HS-27A (cell line): ENCODE measurements at places on chromosomes 6 and 20.

DNA sequence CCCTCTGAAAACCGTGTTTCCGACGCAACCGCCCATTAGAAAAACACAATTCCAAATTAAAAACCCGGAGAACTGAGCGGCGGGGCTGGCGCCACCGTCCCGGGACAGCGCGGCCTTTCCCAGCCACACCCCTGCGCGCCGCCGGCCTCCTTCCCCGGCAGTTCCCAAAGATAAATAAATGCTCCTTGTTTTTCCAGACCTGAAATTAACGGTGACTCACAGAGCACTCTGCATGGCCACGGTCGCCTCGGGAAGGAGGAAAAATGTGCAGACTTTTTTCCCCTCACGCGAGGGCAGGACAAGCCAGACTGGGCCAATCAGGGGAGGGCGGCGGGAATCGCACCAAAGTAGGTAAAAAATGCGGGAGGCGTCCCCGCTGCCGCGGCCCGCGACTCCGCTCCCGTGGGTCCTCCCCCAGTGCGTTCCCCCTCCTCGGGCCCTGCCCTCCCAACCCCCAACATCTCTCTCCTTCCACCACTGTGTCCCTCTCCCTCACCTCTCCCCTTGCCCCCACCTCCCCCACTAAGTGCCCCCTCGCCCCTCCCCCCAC, 828 bp upstream of the DSTN start:
- DNase-seq: peak; percentile 98

GRCh38 chr20:63553251-63553932, 567 bp upstream of the FNDC11 start:
- no peak for DNase-seq

GRCh38 chr6:30876039-30876730, 8.1 kb upstream of the DDR1 start:
- DNase-seq: no peak

DNA sequence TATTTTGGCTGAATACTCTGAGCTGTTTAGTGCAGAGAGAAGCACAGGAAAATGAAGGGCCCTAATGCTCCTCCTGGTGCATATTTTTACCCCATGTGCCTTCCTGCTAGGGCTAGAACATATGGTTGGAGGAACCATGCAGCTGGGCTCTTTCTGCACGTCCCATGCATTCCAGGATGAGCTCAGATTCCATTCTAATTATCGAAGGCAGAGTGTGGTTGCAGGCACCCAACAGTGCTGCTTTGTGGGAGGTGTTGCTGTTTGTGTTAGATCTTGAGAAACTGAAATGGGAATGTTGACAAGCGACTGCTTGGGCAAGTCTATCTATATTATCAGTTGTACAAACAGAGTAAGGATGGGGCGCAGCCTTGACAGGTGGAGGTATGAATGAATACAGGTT, 419.5 kb downstream of the DHX35 start:
- DNase-seq: no peak

DNA sequence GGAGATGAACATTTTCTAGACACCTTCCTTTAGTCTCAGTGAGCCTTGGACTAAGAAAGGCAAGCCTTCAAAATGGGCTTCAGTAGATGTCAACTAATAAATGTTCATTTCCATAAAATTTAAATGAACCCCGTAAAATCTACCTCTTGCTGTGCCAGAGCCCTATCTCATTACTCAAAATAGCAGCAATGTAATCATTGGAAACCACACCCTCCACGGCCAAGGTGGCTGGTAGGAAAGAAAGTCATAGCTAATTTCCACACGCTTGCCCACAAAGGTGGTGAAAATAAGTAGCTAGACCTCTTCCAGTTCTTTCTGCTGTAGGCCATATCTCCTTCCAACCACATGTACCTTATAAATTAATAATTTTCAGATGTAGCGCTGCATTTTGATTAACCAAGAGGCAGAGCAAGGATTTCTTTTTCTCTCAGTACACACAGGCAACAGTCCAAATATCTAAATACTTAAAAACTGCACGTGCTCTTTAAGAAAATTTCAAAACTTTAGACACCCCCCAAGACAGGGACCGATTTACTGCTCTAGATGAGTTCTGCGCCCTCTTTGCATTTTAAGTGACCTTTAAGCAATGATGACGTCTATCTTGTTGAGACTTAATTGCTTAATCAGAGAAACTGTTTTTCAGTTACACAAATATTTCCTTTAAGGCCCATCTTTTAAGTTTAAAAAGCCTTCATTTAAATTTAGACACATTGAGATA, 290.8 kb downstream of the ZNF217 start:
- DNase-seq: no peak

DNA sequence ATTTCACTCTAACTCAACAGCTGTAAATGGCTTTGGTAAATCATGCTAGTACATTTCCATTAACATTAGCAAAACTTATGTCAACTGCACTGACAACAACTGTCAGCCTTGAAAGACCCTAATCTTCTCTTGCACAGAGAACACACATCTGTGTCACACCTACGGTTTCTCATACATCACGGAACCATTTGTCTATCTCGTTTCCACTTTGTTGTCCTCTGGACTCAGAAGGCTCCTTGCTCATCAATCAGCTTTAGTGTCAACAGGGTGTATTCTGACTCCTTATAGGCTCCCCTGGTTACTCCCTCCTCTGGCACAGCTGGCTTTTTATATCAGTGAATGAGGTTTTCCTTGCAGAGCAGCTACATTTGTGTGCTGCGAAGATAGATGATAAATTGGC, 49.3 kb downstream of the CD83 start:
- DNase-seq: no peak

GRCh38 chr6:54102238-54102637, 9.0 kb upstream of the MLIP start:
- DNase-seq: no peak

DNA sequence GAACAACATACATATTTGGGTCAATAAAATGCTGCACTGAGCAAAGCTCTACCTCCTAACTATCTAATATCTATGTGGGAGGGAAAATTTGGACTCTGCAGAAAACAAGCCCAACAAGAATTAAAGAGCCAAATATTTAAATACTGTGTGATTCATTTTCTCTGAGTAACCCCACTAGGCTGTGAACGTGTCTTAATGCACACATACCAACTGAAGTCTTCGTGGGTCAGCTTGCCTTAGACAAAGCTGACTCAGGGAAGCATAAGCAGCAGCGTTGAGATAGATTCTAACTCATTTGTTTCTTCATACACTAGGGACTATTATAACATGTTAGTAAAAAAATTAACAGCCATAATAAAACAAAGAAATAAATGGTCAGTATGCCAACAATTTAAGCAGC, 114.3 kb downstream of the GJA1 start:
- DNase-seq: peak; percentile 89

DNA sequence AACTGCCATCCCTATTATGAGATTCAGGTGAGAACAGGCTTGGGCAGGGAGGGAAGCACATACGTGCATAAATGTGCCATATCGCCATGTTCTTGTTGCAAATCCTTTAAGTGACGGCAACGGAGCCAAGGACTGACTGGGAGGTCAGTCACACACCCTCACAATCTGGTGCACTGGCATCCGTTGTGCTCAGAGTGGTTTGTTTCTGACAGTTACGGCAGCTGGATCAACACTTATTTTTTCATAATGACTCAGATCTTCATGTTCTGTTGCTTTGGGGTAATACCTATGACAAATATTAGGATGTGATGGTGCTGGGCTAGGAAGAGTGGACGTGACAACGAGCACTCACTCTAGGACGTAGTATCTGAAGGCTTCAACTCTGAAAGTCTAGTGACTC, 56.2 kb upstream of the PREP start:
- no peak for DNase-seq

- no peak for DNase-seq
These were observed 179.8 kb downstream of the CLIC5 start for GRCh38 chr6:45835721-45836437.

DNA sequence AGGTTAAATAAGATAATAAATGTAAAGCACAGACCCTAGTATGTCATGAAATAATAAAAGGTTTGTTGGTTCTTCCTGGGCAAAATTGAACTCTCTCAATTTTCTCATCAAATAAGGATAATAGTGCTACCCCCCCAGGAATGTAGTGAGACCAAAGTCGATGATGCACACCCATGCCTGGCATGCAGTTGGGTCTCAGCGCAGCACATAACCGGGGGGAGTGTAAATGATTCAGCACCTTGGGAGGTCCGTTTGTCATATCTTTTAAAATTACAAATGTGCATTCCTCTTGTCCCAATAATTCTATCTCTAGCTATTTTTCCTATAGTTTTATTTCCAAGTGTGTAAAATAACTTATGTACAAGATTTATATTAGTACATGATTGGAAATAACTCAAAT, 31.3 kb upstream of the CCDC167 start:
- DNase-seq: peak; percentile 69

DNA sequence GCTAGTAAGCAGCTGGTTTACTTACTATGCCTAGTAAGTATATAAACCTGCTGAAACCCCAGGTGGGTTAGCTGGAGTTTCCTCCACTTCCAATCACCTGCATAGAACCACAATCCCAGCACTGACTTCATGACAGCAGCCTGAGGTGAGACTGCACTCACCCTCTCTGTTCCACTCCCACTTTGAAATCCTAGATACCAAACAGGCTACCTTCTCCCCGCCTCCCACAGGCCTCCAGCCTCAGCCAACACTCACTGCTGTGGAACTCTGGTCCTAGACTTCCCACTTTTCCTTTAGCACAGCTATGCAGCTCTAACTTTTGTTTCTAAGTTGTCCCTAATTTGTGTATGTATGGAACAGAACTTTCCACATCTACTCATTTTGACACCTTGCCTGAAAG, 149.7 kb upstream of the ARID1B start:
- no peak for DNase-seq

DNA sequence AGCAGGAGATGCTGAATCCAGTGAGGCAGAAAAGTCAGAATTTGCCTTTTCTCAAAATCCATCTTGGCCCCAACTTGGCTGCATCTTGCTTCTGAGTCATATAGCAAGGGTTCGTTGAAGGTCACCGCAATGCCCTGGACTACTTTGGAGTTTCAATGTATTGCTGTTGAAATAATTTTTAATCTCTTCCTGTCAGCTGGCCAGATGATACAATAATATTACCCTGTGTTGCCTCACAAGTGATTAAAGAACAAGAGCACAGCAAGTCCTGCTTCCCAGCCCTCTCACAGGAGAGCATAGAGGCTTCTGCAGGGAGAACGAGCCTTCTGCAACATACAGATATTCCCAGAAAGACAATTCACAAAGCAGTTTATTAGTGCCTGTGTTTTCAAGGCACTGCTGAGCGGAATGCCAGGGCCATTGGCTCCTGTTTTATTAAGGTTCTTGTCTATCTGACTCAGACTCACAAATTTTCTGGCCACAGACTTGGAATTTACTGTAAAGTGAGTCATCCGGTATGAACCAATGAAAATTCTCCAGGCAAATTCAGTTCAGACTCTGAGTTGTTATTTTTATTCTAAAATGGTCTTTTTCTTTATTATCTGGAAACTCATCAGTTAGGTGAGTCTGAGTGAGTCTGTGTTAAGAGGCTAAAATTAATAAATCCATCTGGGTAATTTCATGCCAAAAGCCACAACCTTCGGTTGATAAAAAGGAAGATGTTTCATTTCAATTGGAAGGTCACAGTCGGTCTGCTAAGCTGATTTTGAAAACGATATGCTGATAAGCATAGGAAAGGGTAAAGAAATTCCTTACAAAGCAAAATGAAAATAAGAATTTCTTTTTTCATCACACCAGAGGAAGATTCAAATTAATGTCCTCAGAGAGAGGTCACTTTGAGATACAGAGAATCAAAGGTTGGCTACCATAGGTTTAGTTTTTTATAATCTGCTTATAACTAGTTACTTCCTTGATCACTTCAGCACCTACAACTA, 289.4 kb upstream of the STXBP5 start:
- DNase-seq: peak; percentile 94

DNA sequence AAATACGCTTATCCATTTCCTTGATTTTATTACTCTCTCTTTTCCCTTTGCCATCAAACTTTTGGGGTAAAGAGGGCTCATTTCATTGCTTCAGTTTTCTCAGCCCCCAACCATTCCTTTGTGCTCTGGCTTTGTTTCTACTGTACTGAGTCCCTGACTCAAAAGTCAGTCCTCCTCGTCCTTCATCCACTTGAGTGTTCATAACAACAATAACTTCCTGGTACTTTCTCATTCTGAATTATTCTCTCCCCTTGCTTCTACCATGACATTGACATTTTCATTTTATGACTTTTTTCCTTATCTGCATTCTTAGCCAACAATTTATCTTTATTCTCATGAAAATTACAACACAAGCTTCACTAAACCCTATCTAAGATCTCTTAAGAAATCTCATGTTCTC, 911 bp downstream of the ENPP3 start:
- no peak for DNase-seq

DNA sequence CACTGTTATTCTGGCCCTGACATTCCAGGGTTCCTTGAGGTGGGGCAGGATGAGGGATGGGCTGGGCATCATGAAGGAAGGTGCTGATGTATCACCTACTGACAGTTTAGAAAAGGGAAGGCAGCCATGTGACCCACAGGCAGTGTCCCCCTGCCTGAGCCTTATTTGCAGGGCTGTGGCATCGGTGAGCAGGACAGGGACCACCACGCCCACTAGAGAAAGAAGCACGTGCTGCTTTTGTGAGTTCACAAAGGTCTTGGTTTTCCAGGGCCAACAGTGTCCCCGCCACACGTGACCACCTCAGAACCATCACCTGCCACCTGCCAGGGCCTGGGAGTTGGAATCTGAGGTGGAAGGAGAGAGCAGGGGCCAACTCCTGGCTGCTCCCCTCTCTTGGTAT, 43.5 kb upstream of the SCRT2 start:
- no peak for DNase-seq

DNA sequence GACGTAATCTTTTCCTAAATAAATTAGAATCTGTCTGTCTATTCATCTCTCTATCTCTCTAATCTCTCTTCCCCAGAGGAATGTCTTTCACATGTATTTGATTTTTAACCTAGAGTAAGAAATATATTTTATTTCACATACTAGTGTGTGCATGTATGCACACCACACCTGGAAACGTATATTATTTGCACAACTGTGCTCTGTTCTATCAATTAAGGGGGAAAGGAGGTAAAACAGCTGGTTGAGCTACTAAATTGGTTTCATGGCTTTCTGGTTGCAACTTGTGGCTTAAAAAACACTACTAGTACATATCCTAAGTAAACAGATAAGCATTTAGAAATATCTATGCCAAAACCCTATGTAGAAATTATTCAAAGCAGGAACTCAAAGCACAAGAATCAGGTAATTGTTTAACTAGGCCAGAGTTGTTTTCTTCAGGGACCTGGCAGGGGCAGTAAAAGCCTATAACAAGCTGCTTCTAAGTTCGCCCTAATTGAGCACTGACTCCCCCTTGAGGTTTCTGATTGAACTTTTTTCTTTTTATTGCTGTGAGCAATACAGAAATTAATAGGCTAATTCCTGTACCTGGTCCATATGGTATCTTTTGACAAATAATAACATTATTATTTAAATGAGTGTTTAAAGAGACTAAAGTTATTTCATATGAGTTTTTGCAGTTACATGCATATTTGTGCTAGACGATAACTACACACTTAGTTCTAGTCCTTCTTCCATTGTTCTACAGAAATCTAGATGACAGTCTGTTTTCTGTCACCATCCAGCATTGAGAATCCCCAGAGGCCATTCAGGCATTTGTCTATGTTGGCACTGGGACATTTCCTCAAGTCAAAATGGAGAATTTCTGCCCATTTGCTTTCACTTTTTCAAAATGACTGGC, 88.6 kb downstream of the MCHR2 start:
- DNase-seq: peak; percentile 7
